ENCODE measurements at places on chromosomes 6 and 20. TPM values are rescaled to one million over a fixed set of nuclear protein-coding genes. Genes with fewer than 3 reads are reported as not detected.

Gene BHLHE23
- not detected for total RNA-seq

Gene ARG1
- total RNA-seq: not detected

Gene LHFPL5
- total RNA-seq: not detected

Gene GPX5
- not detected for total RNA-seq

Gene SDHAF4
- total RNA-seq: 5.8 TPM

All from uterine smooth muscle cell (primary cell).